ENCODE measurements at places on chromosomes 13 and 19.

DNA sequence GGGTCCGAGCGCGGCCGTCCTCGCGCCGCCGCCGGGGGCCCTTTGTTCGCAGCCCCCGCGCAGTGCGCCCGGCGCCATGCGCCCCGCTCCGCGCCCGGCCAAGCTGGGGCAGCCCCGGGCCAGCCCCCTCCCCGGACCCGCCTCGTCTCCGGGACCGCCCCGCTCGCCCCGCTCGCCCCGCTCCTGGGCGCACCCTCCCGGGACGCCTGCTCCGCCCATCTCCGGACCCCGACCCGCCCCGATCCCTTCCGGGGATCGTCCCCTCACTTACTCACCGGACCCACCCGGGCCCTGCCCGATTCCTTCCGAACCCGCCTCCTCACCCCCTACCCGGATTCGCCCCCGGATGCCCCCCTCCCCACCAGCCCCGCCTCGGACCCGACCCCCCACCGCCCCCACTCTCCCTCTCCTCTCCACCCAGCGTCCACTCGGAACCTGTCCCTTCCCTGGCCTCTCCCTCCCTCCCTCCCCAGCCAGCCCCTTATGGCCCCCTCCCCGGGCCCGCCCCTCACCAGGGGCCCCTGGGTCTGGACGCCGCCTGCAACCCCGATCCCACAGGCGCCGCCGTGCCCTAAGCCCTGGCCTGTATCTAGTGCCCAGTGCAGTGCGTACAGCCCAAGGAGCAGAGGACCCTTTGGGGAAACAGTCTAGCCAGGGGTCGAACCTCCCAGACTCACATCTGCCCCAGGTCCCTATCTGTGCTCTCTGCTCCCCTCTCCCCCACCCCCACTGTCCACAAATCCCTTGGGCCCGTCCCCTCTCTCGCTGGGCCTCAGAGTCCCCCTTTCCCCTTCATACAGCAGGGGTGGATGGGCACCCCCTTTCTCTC lies at the start of gene CPAMD8:
TSS of gene CPAMD8 (minus strand) at position 105 of the 829 bp plus-strand sequence. CDS start 168 bp downstream, outside the sequence.
- no peak for DNase-seq

GRCh38 chr19:12047868-12048267 lies 4.9 kb downstream of the ZNF878 start:
- no peak for DNase-seq

- peak; percentile 63 for DNase-seq
Observed at GRCh38 chr13:67147342-67148133, 82.6 kb downstream of the PCDH9 start.

DNA sequence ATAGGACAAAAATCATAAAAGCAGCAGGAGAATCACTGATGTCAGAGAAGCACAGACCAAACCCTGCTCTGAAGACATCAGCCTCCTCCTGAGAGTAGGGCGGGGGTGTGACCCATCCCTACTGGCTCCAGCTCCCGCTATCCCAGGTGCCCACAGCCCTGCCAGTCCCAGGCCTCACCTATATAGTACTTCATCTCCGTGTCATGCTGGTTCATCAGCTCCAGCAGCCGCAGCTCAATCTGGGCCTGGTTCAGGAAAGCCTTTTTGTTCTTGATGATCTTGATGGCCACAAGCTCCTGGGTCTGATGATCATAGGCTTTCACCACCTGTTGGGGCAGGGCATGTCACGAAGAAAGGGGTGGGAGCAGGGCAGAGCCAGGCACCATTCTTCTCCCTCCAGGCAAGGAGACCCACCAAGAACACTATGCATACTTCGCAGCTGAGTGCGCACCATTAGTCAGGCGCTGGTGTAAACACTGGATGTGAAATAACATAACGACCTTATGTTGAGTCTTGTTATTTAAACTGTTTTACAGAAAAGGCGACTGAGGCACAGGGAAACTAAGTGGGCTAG lies 4.2 kb downstream of the DYRK1B start:
- DNase-seq: no peak

GRCh38 chr13:46655377-46656180 lies 102.6 kb downstream of the LRCH1 start:
- no peak for DNase-seq

GRCh38 chr19:35549174-35549788 lies 3.9 kb downstream of the TMEM147 start:
- peak; percentile 14 for DNase-seq

- DNase-seq: no peak
Observed at GRCh38 chr13:112003396-112003795, 63.6 kb upstream of the SOX1 start.

- no peak for DNase-seq
Observed at GRCh38 chr19:10858204-10858828, 10.1 kb downstream of the C19orf38 start.

All from fibroblast of skin of left biceps (primary cell).